ENCODE measurements at places on chromosomes 11 and 22.

DNA sequence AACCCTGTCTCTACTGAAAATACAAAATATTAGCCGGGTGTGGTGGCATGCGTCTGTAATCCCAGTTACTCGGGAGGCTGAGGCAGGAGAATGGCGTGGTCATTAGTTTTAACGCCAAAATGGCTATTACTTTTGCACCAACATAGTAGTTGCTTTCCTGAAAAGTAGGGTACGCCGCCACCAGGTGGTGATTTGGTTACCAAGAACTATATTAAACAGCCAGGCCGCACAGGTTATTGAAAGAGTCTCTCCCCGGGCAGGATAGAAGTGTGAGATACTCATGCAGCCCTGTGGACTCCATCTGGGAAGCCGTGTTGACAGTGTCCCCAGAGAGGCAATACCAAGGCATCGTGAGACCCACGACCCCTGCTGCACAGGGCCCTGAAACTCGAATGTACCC lies 24.6 kb upstream of the LRRC32 start:
- DNase-seq: no peak

DNA sequence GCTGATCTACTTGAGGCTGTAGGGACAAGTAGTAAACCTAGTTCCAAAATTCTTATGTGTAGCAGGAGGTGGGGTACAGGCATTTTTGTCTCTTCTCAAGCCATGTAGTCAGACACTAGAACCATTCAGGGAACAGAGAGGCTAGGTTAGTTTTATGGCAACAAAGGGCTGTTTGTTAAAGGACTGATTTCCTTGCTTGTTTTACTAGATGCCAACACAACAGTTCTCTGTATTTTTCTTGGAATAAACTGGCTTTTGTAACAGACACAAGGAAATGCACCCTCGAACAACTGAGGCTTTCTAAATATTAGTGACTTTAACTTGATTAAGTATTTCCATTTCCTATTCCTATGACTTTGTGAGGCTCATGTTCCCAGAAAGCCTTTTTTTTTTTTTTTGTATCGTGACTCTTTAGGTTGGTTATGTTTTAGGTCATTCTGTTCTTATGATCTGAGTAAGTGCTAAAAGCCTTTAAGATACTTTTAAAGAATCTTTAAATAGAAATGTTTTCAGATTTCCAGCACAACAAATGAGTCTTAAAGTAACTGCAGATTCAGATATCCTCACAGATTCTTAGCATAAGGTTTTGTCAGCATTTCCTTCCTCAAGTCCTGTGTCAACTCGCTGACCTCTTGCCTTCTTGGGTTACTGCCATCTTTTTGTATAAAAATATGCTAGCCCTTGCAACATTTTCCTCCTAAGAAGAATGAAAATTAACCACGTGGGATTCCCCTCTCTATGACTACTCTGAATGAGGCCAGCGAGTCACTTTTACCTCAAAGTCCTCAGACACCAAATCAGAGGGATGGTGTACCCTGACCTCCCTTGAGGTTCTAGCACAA lies 92.5 kb downstream of the CCDC83 start:
- peak; percentile 64 for DNase-seq

- peak; percentile 42 for DNase-seq
These were observed 115.4 kb downstream of the BRD1 start for GRCh38 chr22:49712195-49712791.

DNA sequence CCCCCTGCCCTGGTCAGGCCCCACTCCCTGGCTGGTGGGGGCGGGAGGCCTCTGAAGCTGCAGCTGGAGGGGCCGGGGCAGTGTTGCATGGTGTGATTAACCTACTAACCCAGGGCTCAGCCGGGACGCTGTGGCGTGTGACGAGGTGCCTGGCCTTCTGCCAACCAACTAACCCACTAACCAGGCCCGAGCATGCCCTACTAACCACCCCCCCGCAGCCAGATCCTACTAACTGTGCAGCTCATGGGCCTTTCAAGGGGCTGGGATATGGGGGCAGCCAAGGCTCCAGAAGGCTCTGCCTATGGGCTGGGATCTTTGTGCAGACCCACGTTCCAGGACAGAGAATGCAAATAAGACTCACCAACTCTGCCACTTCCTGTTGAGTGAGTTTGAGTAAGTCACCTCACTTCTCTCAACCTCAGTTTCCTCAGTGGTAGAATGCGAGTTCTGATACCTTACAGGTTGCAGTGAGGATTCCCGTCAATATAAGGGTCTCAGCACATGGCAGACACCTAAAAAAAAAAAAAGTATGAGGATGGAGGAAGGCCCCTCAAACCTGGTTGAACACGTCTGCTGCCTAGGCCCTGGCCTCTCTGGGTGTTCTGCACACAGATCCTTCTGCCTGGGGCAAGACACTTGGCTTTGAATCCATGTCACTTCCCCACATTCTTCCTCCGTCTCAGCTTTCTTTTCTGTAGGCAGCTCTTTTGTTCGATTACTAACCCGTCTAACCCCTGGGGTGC lies 14.1 kb downstream of the MIAT start:
- DNase-seq: no peak

GRCh38 chr11:10728154-10728553 lies 22.9 kb upstream of the CTR9 start:
- DNase-seq: no peak

GRCh38 chr22:46245511-46245910 lies 4.6 kb downstream of the CDPF1 start:
- DNase-seq: peak; percentile 69

DNA sequence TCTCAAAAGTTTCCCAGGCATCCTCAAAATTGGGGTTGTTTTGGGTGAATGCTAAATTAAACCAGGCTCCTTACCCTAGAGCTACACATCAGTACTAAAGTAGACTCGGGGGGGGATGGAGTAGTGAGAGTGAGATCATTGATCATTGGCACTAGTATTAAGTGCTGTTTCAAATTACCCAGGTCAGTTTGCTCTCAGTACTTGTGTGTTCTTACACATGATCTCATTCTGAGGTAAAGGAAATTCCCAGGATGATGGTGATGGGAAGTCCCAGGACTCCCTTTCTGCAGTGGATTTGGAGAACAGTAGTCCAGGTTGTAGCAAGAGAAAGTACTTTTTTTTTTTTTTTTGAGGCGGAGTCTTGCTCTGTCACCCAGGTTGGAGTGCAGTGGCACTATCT lies 12.5 kb downstream of the RBM4 start:
- DNase-seq: no peak

DNA sequence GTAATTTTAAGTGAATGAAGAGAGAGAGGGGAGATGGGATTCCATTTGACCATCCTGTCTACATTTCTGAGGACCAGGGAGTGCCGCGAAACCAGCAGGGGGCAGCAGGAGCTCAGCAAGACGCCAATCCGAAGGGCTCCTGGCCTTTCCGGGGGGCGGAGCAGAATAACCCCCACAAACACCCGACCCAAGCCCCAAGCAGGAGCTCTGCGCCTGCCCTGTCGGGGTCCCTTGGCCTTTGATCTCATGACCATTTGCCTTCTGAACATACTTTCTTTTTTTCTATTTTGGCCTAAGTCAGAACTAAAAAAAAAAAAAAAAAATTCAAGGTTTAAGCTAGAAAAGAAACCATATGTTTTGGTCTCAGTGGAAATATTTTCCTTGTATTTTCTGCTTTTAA lies 21.9 kb upstream of the SCN2B start:
- DNase-seq: peak; percentile 71

GRCh38 chr22:49123621-49124192 lies 704.0 kb downstream of the BRD1 start:
- DNase-seq: no peak

GRCh38 chr11:10658621-10659338 lies 34.8 kb downstream of the IRAG1 start:
- no peak for DNase-seq

GRCh38 chr11:86427441-86427840 lies 52.8 kb downstream of the CCDC81 start:
- DNase-seq: no peak

- DNase-seq: no peak
These were observed 27.8 kb upstream of the TOP3B start for GRCh38 chr22:22010358-22010757.

GRCh38 chr11:115912484-115912945 lies 408.3 kb upstream of the CADM1 start:
- peak; percentile 20 for DNase-seq

GRCh38 chr11:69644071-69644961 lies 3.4 kb downstream of the CCND1 start:
- DNase-seq: peak; percentile 91

DNA sequence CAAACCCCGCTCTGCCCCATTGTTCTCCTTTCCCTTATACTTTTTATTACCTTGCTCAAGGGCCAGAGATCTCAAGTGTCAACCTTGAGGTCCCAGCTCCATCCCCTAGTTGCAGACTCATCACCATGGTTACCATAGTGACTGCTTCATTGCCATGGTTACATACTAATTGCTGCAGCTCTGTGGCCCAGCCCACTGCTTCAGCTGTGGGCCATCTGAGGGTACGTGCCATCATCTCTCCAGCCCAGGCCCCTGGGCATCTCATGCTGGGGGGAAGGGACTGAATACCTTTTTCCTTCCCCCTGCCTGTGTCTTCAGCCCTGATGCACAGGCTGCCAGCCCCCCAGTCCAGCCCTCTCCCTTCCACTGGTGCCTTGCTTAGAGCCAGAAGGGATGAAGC lies 22.2 kb downstream of the TREH start:
- DNase-seq: no peak

GRCh38 chr11:7591107-7591894 lies 77.5 kb downstream of the PPFIBP2 start:
- DNase-seq: no peak

GRCh38 chr11:17839450-17839849 lies 104.9 kb downstream of the KCNC1 start:
- no peak for DNase-seq

GRCh38 chr22:24247564-24248344 lies 2.9 kb upstream of the GGT5 start:
- DNase-seq: peak; percentile 71

DNA sequence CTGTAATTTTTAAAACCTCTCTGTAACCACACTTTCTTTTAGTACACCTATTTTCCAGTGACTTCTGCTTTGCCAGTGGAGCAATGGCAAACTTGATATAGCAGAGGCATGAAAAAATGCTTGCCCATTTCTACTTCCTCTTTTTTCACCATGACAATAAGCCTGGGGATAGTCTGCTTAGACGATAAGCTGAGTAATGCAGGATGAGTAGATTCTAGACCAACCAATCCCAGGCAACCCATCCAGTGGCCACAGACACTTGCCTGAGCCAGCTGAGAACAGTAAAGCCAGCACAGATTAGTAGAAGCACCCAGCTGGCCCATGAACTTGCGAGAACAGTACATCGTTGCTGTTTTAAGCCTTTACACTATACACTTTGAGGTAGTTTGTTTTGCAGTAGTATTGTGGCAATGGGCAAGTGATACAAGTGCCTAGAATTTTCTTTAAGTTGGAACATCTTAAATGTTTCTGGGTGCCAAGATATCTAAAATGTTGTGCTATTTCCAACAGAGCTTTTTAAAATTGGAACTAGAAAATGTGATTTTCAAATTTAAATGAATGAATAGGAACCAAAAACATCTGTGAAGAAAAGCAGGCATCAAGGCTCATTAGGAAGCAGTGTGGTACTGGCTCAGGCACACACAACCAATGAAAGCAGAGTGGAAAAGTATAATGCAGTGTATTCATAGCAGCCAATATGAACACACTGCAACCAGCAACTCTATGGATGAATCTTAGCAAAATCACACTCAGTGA lies 37.7 kb downstream of the DDI1 start:
- DNase-seq: no peak

DNA sequence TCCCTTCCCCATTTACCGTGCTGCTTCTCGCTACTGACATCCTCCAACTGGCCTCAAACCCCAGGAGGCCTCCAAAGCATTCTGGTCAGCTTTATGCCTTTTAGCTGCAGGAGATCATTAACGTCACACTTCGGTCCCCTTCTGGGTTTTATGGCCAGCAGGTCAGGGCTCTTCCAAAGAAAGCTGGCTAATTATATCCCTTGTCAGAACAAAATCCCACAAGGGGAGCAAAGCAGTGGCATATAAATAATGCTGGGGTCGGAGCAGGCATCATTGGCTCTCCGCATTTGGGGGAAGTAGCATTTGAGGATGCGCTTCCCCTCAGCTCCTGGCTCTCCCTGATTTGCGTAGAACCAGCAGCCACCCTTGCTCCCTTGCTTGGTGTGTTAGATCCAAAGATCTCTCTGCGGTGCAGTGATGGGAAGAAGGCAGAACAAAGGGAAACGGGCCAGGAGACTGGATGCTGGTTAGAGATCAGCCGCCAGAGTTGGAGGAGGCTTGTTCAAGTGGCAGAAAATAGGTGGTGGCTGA lies 117.4 kb downstream of the DBX1 start:
- no peak for DNase-seq

GRCh38 chr11:129951201-129951865 lies 51.3 kb downstream of the PRDM10 start:
- DNase-seq: no peak

GRCh38 chr11:76854709-76855108 lies 6.0 kb upstream of the ACER3 start:
- DNase-seq: no peak

DNA sequence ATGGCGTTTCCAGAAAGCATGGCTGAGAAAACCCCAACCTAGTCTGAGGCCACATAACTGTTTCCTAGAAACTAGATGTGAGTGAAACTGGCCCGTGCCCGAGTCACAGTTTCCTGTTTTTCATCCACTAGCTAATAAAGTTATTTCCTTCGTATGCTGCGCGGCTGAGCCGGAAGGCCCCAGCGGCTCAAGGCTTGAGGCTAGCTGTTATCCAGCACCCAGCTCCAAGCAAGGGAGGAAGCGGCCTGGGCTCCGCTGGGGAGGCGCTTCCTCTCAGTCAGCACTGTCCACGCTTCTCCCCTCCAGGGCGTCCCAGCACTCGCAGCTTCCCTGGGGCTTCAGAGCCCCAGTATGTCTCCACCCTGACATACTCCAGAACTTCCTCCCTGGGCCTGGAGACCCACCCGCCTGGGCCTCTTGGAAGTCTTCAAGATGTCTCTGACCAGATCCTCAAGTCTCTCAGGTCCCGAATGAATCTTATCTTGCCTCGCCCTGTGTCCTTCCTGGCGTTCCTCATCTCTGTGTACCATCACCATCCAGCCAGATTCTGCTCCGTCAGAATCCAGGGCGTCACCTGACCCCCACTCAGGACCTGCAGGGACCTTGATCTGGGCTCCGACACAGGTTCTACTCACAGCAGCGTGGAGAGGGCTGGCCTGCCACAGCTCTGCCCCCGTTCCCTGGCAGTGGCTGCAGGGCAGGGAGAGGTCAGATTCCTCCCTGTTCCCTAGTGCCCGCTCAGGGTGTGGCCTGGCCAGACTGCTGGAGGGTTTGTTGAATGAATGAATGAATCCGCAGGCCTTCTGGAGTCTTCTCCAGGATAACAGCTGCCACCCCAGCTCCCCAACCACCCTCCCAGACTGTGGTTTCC lies 81.9 kb downstream of the LRRC32 start:
- no peak for DNase-seq

GRCh38 chr11:18723991-18724390 lies 2.0 kb downstream of the IGSF22 start:
- DNase-seq: no peak

DNA sequence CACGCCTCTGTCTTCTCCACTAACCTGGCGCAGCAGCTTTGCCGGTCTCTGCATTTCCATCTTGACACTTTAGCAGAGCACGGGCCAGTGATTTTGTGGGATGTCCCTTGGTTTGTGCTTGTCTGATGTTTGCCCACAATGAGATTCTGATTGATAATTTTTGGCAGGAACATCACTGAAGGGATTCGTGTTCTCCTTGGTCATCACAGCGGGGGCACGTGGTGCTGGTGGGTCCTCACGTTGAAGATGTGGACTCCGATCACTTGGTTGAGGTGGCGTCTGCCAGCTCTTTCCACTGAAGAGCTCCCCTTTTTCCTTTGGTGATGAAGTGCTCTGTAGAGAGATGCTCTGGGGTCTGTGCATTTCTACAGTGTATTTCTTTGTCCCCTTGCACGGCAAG lies 37.2 kb downstream of the TBC1D22A start:
- no peak for DNase-seq

GRCh38 chr11:130692220-130692619 lies 224.1 kb downstream of the SNX19 start:
- no peak for DNase-seq
